Stimulated activated CD4-positive, alpha-beta T cell treated with anti-CD3 and anti-CD28 coated beads, Interleukin-15, amount 100 ng/mL, for 24 hours (primary cell): ENCODE measurements at places on chromosomes 7 and 10.
A peak's percentile ranks its signal among the peaks of the same experiment; 100 is the strongest.

GRCh38 chr10:100576282-100576635 lies 40.5 kb downstream of the HIF1AN start:
- no peak for DNase-seq

GRCh38 chr10:132643709-132644526 lies 106.3 kb downstream of the INPP5A start:
- DNase-seq = no peak

DNA sequence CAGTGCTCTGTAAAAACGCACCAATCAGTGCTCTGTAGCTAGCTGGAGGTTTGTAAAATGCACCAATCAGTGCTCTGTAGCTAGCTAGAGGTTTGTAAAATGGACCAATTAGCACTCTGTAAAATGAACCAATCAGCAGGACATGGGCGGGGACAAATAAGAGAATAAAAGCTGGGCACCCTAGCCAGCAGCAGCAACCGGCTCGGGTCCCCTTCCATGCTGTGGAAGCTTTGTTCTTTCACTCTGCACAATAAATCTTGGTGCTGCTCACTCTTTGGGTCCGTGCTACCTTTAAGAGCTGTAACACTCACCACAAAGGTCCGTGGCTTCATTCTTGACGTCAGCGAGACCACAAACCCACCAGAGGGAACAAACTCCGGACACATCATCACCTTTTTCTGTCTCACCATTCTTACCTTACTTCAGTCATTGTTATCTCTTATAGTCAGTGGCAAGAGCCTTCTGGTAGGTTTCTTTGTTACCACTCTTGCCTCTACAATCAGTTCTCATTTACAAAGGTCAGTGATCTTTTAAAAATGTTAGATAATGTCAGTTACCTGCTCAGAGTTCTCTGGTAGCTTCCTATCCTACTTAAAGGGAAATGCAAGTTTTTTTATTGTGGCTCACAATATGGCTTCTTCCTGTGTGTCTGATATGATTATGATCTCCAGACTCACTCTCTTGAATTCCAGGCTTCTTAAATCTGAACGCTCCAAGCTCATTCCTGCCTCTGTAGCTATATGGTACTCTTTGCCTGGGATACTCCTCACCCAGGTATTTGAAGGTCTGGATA lies 4.5 kb downstream of the STAM start:
- peak; percentile 66 for DNase-seq

GRCh38 chr10:107487284-107487683 lies 322.8 kb upstream of the SORCS1 start:
- DNase-seq = no peak

DNA sequence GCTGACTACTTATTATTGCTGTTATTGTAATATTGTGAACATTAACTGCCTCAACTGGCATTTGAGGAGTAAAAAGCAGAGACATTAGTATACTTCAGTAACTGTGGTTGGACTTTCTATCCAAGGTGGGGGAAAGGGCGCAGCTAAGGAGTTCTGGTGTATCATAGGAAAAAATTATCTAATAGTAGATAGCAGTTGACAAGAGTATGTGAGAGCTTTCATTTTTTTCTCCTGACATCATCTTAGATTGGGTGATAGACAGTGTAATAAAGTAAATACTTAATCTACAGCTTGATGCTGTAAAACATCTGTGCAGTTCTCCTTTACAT lies 68.9 kb downstream of the PHTF2 start:
- no peak for DNase-seq

- no peak for DNase-seq
Measured at GRCh38 chr7:111765751-111766643, 203.7 kb upstream of the IMMP2L start.

- peak; percentile 84 for DNase-seq
Measured at GRCh38 chr10:132434405-132435005, 37.5 kb downstream of the PWWP2B start.

GRCh38 chr7:124460056-124460450 lies 305.5 kb downstream of the GPR37 start:
- DNase-seq = no peak

DNA sequence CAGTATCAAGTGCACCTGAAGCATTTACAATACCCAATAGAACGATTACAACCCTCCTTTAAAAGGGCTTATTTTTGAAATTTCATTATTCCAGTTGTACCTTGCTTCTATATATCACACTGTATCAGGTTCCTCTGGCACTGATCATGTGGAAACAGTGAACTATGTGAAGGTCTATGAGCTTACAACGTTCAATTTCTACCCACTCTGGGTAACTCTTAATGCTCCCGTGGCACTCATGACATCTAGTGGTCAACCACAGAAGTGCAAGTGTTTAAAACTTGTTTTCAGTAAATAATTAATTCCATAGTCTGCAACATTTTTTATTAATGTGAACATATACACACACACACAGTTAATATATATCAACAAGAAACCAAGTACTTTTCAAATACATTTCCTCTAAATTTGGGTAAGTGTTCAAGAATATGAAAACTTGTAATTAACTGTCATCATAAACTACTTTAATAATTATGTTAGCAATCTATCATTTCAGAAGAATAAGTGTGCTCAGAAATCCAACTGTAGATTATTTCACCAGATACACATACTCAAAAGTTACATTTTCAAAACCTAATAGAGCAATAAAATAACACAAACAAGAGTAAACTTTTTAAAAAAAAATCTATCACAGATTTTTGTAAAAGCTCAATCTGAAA lies 61.0 kb downstream of the MPP7 start:
- DNase-seq = peak; percentile 48

- no peak for DNase-seq
Measured at GRCh38 chr10:31526681-31527080, 207.7 kb downstream of the ZEB1 start.

DNA sequence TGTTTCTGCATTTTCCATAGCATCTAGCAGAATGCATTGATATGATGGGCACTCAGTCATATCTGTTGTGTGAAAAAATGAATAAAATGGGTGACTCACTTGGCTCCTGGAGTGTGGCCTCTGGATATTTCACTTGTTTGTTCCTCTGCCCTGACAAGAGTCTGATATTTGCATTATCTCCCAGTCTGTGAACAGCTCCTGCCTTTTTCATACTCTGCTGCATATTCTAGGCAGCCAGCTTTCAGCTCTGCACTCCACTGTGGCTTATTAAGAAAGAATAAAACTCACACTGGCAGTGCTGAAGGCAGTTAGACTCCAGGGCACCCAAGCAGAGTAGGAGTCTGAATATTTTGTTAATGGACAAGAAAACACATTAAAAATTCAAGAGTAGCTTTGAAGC lies 623.9 kb downstream of the SORCS1 start:
- no peak for DNase-seq

GRCh38 chr7:45324683-45325237 lies 167.2 kb downstream of the RAMP3 start:
- no peak for DNase-seq

DNA sequence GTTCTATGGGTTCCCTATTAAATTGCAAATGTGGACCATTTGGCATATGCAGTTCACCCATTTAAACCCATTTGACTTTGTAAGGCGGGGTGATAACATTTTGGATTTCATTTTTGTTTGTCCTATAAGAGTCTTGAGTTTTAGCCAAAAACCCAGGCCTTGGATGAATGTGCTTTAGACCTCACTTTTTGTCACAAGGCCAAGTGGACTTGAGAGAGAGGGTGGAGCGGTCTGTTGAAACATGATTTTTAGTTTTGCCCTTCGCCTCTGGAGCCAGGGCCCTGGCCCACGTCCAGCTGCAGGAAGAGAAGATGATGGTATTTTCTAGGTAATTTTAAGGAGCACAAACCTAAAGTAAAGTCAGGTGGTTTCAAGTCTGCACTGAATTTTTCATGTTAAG lies 260.1 kb downstream of the SLC25A13 start:
- DNase-seq = no peak

- no peak for DNase-seq
Measured at GRCh38 chr7:18180685-18181084, 153.0 kb upstream of the PRPS1L1 start.

DNA sequence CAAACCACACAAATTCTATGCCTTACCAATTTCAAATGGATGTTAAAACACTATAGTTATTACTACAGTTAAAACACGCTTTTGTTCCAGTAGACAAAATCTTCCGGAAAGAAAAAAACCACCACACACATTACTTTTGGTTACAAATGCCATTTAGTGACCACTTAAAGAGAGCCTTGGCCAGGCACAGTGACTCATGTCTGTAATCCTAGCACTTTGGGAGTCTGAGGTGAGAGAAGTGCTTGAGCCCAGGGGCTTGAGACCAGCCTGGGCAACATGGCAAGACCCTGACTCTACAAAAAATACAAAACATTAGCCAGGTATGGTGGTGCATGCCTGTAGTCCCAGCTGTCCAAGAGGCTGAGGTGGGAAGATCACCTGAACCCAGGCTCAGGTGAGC lies 7.2 kb downstream of the TNPO3 start:
- DNase-seq = no peak

DNA sequence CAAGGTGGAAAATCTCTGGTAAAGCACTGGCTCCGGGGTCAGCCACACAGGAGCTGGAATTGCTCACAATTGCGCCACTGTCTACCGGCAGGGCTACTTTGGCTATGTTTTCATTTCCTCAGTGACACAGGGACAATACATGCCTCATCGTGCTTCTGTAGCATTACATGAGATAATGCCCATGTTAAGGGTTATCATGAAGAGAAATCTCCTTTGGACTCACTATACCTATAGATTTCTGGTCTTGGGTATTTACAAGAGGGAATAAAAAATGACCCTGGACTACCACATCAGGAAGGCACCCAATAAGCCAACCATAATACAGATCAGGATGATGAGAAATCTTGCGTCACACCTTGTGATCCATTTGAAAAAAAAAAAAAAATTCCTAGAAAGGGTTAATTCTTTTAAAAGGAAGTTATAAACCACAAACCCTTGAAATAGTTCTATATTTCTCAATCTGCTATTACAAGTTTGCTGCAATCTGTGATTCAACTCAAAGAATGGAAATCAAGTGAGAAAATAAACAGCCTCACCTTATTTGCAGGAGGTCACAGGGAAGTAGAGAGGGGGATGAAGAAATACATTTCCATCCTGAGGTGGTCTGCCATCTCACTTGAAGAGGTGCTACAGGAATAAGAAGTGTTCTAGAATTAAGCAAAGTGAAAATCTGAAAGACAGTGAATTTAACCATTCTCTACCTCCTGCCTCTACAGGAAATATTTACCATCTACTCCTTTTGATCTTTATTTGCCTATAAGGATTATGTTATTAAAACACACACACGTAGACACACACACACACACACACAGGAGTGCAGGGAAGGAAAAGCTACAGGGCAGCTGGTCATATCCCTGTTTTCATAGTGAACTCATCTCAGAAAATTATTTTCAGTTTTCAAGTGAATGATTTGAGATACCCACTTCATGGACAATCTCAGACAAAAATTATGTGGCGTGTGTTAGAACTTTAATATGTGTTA lies 231.3 kb upstream of the CELF2 start:
- DNase-seq = no peak

- no peak for DNase-seq
Measured at GRCh38 chr10:132332433-132332754, 401 bp downstream of the LRRC27 start.

- peak; percentile 48 for DNase-seq
Measured at GRCh38 chr10:119139464-119140067, 25.9 kb downstream of the SFXN4 start.

GRCh38 chr7:51243631-51244030 lies 73.0 kb downstream of the COBL start:
- DNase-seq = no peak

GRCh38 chr7:79291498-79291865 lies 162.0 kb downstream of the MAGI2 start:
- no peak for DNase-seq

GRCh38 chr10:69508738-69509340 lies 57.6 kb downstream of the TSPAN15 start:
- no peak for DNase-seq

DNA sequence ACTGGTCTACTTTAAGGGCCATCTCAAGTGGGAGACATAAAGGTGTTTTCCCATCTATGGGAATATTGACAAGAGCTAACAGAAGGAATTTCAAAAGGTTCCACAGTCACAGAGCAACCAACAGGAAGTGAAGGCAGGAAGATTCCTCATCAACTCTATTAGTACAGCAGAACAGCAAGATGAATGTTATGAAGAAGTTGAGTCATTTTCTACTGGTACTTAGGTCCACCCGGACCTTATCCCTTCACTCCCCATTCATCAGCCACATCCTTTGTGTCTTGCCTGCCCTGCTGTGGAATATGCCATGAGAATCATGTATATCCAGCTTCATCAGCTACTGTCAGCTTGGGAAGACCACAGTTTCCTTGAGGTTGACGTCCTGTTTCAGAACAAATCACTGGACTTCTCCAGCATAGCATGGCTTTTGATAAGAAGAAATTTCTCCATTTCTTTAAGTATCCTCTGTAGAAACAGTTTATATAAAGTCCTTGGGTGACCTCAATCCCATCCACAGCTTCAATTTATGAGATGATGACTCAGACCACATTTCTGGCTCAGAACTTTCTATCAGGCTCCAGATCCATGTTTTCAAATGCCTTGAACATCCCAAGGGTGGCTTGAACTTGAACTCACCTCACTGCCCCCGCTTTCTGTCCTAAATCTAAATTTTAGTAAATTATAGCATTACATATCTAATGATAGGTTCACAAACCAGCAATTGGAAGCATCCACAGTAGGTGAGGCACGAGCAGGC lies 84.9 kb upstream of the AGK start:
- no peak for DNase-seq

DNA sequence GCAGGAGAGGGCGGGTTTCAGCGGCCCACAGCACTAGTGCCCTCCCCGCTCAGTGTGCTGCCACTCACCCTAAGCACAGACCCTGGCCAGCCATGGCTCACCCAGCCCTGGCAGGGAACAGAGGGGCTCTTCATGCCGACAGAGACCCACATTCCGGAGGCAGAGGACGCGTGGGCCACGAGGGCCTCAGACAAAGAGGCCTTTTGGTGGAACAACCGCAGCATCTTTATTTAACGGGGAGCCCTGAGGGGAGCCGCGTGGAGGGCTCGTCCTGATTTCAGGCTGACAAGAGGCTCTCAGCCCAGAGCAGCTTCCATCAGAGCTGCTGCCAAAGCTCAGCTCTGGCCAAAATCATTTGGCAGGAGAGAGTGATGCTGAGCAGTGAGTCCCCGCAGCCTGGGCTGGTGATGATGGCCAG lies 127.8 kb downstream of the SH3PXD2A start:
- DNase-seq = no peak

DNA sequence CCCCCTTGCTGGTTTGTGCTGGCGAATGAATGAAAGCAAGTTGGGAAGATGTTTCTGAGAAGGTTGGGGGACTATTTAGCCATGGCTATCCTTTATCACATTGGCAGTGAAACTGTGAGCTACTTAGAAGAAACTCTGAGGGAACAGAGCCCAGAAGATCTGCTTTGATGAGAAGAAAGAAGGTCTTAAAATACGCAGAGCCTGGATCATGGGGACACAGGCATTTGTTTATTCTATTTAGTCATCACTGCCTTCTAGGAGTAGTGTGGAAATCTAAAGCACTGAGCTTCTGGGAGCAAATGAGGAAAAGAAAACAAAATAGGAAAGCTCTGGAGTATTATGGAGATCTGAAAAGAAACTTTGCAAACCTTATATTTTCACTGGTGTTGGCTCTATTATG lies 28.5 kb downstream of the CPED1 start:
- no peak for DNase-seq

GRCh38 chr7:37248396-37248861 lies 200.2 kb downstream of the ELMO1 start:
- no peak for DNase-seq

GRCh38 chr7:67764289-67764688 lies 767.7 kb downstream of the TYW1 start:
- no peak for DNase-seq

GRCh38 chr7:142450695-142451094 lies 192.8 kb upstream of the PRSS58 start:
- no peak for DNase-seq
